Testis (tissue), 5 donors: ENCODE measurements at places on chromosomes 6 and 20. TPM values are rescaled to one million over a fixed set of nuclear protein-coding genes. Genes with fewer than 3 reads are reported as not detected.

DNA sequence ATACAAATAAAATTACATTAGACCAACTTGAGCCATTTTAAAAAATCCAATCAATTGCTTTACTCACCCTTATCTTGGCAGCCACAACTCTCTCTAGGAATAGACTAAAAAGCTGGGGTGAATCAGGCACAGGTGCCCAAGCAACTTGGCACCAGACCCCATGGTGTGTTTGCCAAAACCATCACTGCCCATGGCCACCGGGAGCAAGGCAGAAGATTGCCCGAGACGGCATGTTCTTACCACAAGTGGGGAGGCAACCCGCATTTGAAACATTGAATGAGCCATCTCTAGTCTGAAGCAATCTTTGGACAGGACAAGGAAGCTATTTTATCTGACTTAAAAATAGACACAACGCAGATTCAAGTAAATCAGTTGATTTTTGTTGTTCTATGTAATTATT is 69.0 kb downstream of the SMLR1 start:
- DNase-seq, result peak; percentile 88

DNA sequence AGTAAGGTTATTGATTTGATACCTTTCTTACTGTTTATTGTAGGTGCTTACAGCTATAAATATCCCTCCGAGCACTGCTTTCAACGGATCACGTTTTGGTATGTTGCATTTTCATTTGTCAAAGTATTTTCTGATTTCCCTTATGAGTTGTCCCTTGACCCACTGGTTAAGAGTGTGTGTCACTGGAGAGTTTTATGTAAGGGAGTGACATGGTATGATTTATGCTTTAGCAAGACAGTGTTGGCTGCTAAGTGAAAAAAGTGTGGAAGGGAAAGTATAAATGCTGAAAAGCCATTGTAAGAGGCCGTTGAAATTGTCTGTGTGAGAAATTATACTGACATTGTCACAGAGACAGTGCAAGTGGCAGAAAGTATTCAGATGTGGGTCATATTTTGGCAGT is 72.0 kb downstream of the SYCP2 start:
- DNase-seq, result no peak

DNA sequence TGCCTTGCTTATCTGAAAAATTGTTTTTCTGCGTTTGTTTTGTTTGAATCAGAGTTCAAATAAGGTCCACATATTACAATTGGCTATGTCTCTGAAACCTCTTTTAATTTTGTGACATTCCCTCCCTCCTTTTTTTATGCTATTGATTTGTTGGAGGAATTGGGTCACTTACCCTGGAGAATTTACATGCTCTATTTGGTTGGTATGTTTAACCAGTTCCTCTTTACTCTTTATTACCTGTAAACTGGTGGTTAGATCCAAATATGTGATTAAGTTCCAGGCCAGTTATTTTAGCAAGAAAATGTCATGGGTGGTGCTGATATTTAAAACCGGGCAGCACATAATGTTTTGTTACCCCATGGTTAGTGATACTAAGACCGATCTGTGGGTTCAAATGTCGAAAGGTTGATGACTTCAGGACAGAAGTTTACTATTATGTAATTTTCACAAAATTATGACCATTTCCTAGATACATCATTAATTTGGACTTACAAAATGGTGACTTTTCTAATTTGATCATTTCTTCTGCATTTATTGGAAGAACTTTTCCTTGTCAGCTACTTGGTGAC is 77.3 kb downstream of the KIZ start:
- no peak for DNase-seq

SCRT2 gene
- 0.13 TPM for polyA plus RNA-seq

PI16 gene
- polyA plus RNA-seq, result 79.3 TPM
